T-helper 2 cell (primary cell): ENCODE measurements at places on chromosomes 12 and 14.

GRCh38 chr14:97946641-97947040 is 1149.5 kb downstream of the VRK1 start:
- no peak for DNase-seq

GRCh38 chr14:93736378-93737014 is 51.8 kb downstream of the PRIMA1 start:
- no peak for DNase-seq

DNA sequence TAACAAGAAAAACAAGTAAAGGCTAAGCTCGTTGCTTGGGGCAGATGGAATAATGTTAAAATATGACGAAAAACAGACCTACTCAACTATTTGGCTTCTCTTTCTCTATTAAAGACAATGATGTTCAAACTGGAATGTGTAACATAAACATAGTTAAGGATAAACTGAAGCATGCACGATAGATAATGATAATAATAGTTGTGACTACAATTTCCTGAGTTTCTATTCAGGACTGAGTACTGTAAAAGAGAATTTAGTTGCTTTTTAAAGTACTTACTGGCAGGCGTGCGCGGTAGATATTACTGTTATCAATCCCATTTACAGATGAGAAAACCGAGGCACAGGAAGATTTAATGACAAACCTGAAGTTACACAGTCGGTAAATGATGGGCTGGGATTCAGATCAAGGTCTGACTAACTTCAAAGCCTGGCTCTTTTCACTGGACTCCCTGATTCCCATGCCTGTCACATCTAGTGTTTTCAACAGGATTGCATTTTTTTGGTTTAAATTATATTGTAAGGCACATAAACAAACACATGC is 103.0 kb downstream of the CRADD start:
- no peak for DNase-seq

- DNase-seq: no peak
Observed at GRCh38 chr12:47783024-47783755, 10.2 kb downstream of the SLC48A1 start.

DNA sequence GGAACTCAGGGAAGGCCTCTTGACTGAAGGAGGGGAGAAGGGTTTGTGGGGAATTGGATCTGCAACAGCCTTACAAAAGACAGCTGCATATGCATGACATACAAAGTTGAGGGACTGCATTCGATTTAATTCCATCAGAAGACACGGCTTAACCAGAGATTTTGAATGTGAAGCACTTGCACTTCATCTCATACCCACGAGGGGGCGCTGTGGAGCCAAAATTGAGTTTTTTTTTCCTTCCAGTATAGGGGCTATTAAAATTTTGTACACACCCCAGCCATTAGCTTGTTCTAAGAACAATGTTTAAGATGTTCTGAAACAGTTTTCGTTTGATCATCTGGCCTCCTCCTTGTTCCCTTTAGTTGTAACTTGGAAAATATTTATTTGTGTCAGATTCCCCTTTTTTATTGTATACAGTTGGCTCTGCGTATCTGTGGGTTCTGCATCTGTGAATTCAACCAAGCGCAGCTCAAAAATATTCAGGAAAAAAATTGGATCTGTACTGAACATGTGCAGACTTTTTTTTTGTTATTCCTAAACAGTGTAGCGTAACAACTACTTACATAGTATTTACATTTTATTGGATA is 1.6 kb downstream of the SUDS3 start:
- peak; percentile 61 for DNase-seq

DNA sequence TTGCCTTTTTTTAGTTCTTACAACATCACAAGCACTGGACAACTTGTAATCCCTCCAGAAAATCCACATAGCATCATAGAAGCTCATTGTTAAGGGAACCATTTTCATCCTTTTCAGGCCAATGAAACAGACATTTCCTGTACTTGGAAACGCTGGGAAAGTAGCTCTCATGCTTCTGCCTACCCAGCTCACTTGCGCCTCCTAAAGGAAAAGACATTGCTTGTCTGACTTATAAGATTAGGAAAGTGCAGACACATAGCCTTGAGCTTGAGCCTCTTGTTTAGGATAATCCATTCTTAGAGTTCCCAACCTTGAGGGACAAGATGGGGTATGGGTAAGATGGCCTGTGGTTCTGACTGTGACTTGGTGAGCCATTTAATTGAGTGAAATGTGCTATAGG is 589.5 kb downstream of the NOVA1 start:
- DNase-seq: no peak

DNA sequence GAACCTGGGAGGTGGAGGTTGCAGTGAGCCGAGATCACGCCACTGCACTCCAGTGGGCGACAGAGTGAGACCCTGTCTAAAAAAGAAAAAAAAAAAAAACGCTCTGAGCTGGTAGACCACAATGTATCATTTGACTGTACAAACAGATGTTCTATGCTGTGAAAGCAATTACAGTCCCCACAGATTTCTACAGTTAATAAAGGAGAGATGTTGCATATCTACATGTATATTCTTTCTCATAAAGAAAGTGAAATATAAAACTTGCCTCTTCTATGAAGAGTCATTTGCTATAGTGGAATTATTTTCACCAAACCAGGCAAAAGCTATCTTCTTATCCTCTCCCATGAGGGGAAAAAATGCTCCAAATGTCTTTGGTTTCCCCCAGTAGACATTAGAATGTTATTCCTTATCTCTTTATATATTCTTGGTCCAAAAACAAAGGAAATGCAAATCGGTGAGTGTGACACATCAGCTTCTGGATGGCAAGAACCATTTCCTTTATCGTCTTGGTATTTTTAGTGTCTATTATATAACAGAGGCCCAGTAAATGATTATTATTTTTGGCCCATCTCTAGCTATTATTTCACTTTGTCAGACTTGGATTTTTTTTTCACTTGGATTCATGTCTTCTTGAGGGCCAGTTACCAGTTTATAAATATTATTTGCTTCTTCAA is 230.4 kb downstream of the SSPN start:
- DNase-seq: no peak

DNA sequence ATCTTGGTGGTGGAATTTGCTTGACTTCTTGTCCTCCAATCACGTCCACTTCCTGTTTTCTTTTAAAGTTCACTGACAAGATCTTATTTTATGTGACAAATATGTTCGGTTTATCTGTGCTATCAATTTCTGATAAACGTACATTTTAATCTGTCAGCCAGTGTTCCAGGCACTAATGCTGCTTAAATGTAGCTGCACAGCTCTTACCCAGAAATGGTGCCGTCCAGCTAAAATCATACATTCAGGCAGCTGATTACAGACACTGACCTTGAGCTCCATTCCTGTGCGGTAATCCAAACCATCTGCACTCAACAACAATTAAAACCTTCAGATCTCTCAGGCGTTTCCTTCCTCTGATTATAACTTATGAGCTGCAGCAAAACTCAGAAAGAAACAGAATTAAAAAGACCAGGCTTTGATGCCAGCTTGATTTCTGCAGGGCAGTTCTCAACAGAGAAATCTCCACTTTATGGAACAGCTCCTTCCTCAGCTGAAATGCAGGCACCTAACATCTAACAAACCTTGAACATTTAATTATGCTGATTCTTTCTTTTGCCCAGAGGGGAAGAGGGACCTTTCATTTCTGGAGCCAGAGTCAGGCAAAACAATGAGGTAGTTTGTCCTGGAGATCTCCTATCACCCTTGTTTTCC is 26.4 kb upstream of the RASSF3 start:
- DNase-seq: no peak

GRCh38 chr12:109752117-109753053 is 38.8 kb downstream of the FAM222A start:
- no peak for DNase-seq

DNA sequence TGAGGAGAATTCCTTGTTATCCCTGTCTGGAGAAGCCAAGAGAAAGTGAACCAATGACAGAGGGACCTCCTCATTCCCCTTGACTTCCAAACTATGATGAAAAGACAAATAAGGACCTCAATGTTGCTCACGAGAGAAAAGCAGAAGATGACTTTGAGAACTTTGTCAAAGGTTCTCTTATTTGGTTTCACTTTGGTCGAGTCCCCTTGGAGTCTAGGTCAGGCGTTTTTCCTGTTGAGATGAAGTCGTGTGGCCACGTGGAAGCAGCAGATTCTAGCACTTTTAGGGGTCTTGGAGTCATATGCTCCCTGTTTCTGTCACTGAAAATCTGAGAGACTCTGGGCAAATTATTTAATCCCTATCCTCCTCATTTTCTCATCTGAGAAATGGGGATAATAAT is 33.8 kb upstream of the COL2A1 start:
- DNase-seq: no peak

DNA sequence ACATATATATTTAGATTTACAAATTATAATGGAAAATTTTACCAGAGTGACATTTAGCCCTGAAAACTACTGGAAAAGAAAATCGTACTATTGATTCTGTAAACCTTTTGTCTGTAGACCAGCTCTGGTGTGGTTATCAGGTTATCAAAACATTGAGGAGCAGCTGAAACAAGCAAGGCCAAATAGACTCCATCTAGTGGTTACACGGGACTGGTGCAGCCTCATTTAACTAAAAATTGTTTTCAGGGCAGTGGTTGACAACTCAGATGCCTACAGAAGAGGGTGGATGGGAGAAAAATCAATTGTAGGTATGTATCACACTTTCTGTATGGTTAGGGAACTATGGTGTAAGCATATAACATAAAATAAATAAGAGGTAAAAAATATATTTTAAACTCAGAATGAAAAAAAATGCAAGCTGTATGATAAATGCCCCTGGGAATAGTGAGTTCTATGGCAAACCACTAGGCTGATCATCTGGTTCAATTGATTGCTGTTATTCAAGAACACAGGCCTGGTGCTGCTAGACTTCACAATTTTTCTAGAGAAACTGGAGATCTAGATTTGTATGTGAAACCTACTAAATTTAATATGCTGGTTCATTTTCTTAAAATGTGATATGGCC is 51.2 kb downstream of the ACSS3 start:
- DNase-seq: peak; percentile 19

GRCh38 chr12:120625557-120626419 is 14.6 kb upstream of the CABP1 start:
- DNase-seq: no peak

DNA sequence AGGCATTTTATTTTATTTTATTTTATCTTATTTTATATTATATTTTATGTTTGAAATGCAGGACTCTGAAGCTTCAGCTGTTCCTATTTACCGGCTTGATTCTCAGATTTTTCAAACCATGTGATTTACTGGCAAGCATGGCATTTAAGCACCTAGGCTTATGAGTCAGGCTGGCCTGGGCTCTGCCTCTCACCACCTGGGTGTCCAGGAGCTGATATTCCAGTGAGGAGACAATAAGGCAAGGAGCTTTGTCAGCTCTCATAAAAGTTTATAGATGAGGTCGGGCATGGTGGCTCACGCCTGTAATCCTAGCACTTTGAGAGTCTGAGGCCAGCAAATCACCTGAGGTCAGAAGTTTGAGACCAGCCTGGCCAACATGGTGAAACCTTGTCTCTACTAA is 2.1 kb downstream of the DAO start:
- no peak for DNase-seq

DNA sequence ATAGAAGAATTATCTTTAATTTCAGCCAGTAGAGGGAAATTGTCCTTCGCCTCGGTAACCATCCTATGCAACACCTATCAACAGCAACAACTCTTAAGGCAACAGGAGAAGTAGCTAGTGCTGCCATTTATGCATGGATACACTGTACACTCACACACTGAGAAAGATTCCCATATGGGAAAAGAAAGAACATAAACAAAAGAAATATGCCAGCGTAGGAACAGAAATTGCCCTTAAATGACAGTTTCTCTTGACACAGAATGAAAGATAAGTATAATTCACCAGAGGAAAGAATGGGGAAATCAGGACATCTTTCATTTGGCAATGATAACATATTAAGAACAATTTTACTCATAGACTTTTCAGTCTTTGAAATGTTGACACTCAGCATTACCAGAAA is 466.9 kb downstream of the BCAT1 start:
- no peak for DNase-seq

- DNase-seq: no peak
Observed at GRCh38 chr14:65228436-65228835, 126.1 kb upstream of the MAX start.

DNA sequence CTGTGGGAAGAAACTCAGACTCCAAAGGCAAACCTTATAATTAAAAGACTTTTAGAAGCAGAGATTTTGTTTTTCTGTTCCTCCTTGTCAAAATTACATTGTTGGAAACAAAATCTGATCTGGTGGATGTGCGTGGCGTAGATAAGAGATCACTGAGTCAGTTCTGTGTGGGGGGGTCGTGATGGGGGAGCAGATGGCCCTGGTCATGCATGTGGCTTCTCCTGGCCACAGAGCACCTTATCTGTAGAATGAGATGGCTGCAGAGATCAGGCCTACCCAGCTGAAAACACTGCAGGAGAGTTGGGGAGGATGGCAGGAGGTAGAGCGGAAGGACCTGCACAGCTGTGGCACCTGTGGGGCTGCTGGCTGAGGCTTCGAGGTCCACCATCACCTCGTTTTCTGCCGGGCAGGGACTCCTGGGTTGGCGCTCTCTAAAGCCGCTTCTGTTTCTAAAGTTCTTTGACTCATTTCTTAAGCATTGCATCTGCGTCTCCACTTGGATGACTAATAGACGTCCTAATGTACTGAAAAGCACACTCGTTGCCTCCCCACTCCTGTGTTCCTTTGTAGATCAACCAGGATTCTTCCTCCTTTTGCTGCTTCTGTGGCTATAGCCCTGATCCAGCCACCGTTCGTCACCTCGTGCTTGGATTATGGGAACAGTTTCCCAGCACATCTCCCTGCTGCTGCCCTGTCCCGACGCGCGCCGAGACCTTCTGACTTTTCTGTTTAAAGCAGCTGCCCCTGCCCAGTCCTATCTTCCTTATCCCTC is 93.4 kb downstream of the TSPAN9 start:
- DNase-seq: no peak

DNA sequence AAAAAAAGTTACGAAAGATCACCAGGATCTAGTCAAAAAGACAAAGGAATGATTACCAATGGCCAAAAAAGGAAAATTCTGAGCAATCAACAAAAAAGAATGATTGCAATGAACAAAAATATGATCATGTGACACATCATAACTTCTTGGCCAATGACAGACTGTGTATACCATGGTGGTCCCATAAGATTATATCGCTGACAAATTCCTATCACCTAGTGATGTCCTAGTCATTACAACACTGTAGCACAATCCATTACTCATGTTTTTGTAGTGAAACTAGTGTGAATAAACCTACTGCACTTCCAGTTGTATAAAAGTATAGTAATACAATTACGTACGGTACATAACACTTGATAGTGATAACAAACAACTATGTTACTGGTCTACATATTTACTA is 12.3 kb downstream of the SEL1L start:
- no peak for DNase-seq

DNA sequence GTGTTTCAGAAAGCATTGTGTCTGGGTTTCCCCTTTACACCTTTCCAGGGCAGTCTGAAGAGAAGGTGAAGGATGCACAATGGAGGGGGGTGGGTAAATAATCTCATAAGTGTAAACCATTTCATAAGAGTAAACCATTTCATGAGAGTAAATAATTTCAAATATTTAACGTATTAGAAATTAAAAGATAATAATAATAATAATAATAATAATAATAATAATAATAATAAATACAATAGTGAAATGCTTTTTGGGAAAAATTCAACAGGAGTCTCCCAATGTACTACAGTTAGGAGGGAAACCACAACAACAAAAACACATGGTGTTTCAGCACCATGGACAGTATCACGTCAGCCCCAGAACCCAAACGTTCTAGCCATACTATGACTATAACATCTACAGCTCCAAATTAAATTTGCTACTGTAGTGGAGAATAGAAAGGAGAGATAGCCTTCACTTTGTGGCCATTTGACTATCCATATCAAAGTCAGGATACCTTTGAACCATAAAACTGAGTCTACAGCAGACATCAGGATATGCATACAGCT is 691.8 kb downstream of the BCL11B start:
- no peak for DNase-seq
